Stimulated activated naive CD8-positive, alpha-beta T cell treated with anti-CD3 and anti-CD28 coated beads, Interleukin-15, amount 100 ng/mL, for 72 hours (primary cell): ENCODE measurements at places on chromosomes 6 and 20.
A peak's percentile ranks its signal among the peaks of the same experiment; 100 is the strongest.

DNA sequence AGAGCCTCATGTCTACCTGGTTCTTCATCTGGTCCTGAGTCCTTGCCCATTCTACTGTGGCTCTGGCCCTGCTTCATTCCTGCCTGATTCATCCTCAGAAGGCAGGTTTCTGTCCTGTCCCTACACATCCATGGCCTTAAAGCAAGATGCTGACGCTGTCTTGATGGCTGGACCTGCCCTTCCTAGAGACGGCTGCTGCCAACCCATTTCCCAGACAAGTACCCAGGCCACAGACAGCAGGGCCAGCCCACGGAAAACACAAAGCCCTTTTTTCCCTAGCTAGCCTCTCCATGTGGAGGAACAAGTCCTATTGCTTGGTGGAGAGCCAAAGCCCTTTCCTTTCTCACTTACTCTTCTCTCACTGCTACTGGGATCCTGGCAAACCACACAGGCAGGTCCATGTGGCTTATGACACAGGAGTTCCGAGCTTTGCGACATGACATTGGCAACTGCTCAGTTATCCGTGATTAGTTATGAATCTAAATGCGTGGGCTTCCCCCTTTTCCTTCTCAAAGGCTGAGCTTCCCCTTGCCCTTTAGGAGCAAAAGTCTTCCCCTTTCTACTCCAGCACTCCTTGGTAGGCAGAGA, 72.9 kb downstream of the SLC22A3 start:
- DNase-seq = no peak

GRCh38 chr6:42899871-42900270, 16.0 kb upstream of the PTCRA start:
- DNase-seq = no peak

DNA sequence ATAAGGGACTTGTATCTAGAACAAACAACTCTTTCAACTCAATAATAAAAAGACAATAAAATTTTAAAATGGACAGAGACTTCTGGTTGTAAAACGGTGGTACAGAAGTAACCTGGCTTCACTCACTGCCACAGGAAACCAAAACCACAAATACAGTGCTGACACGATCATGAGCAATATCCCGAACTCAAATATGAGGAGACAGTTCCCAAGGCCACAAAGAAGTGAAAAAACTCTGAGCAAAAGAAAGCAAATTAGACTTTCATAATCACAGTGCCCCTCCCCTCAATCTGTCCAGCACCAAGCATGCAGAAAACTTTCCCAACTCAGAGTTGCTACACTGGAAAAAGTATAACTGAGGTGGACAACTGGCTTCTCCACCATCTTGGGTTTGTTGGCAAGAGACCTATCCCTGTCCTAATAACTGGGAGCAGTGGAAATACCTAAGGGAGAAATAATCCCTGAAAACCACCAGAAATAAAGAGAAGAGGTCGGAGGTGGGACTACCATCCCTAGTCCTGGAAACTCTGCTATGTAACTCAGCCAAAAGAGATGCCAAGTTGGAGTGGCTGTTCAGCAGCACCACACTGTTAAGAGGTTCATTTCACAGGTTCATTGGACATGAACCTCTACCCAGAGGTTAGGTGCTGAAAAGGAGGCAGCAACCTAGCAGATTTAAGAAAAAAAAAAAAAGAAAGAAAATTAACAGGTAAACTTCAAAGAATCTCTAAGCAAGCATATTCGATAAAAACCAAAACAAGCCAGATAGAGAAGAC, 55.5 kb downstream of the REV3L start:
- peak; percentile 30 for DNase-seq

- no peak for DNase-seq
These were observed 74.7 kb upstream of the RUNX2 start for GRCh38 chr6:45253453-45253852.

DNA sequence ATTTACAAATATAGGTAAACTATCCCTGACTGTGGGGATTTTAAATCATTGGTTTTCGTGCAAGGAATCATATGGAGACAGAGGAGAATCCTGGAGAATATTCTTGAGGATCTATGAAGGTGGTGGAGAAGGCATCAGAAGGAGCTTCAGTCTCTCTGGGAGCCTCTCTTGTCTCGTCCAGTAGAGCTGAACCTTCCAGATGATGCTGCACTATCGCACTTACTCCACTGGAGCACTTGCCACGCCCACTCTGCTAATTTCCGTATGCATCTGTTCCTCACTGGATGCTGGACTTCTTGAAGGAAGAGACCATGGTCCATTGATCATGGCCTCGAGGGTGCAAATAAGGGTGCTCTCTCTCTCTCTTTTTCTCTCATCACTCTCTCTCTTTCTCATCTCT, 36.8 kb downstream of the C6orf118 start:
- no peak for DNase-seq

GRCh38 chr6:88952065-88952704, 11.2 kb downstream of the RNGTT start:
- no peak for DNase-seq

DNA sequence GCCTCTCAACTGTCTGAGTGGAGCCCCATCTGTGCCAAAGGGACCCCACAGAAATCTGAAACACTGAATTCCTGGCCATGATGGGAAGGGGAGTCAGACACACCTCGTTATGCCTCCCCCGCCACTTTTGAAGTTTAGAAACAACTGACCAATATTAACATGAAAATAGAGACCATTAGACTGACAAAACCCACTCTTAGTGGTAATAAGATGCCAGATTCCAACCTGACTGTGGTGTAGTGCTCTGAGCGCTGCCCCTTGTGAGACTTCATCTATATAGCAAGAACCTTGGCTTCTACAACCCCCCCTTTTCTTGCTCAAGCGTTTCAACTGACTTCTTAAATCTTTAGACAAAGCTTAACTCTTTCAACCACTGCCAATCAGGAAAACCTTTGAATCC, 46.1 kb upstream of the UNC93A start:
- no peak for DNase-seq

DNA sequence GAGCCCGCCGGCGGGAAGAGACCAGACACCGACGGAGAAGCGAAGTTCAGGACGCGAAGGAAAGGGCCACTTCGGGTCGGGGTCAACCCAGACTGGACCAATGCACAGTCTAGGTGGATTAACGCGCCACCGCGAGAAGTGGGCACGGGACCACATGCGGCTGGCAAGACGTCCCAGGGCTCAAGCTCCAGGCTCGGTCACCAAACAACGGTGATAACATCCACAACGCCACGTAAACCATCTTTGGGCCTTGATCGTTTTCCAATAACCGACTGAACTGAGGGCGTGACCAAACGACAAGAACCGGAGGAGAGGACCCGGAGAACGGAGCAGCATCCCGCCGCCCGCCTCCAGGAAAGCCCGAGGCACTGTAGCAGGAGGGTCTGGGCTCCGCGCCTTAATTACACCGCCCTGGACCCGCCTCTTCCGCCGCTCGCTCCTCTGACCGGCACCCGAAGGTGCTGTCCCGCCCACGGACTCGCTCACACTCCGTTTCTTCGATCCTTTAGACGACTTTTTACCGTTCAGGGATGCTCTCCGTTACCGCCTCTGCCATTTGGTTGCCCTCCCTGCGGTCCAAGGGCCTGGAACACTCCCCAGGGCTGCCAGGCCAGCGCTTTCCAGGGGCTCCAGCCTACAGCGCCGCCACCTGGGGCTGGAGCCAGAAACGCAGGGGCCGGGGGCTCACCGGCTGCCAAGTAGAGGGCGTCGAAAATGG, 44.1 kb downstream of the DPPA5 start:
- peak; percentile 59 for DNase-seq

DNA sequence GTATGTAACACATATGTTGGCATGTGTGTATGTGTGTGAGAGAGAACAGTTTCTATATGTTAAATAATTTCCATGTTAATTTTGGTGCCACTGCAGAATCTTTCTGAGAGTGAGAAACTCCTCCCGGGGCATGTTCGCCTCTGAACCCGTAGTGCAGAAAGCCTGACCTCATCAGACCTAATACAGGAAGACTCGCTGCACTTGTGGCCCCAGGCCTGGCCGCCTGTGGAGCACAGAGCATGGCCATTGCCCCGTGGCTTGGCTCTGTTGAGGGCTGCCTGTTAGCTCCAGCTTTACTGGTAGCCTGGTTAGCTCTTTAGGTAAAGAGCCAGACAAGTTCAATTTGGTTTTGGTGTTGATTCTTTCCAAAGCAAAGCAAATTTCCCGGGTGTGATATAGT, 25.5 kb downstream of the FARS2 start:
- DNase-seq = no peak

DNA sequence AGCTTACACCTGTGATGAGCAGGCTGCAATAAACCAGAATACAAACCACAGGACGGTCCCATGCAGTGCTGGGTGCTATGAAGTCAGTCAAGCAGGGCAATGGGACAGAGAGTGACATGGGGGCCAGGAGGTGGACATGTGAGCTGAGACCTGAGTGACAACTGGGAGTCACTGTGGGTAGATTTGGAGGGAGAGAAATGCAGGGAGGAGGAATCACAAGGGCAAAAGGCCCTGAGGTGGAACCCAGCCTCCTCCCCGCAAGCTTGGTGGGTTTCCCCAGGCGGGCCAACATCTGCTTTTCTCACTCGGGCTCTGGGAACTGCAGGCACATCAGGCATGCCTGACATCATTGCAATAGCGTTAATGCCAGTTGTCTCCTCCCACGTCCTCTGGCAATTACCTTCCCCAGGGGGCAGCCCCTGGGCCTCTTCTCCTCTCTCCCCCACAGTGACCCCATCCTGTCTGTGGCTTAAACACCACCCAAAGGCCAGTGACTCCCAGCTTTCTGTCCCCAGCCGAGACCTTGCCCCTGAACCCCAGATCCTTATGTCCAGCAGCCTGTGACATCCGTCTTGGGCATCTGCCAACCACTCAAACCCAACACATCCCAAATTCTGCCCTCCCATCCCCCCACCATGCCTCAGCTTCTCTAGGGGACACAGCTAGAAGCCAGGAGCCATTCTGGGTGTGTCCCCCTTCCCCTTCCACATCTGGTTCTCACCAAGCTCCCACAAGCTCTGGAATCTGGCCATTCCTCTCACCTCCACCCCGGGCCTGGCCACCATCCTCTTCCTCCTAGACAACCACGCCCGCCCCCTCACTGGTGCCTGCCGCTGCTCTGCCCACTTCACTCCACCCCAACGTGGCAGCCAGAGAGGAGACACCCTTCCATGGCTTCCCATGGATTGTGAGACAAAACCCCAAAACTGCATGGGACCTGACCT, 28.2 kb downstream of the PDRG1 start:
- DNase-seq = peak; percentile 51

- peak; percentile 42 for DNase-seq
These were observed at the start of gene EBF4 for GRCh38 chr20:2692036-2692885. EBF4 (plus strand) TSS chr20:2692780; CDS start chr20:2693646, 866 bp downstream.

- no peak for DNase-seq
These were observed 69.1 kb upstream of the SAMHD1 start for GRCh38 chr20:37020636-37021035.

- DNase-seq = no peak
These were observed 49.1 kb downstream of the LAMA2 start for GRCh38 chr6:128932061-128932460.

GRCh38 chr6:170292111-170292406, 1.2 kb upstream of the DLL1 start:
- no peak for DNase-seq

- DNase-seq = no peak
These were observed 16.8 kb downstream of the TREM1 start for GRCh38 chr6:41269716-41270115.

- peak; percentile 81 for DNase-seq
These were observed 209.8 kb upstream of the KCNQ5 start for GRCh38 chr6:72411872-72412708.

GRCh38 chr6:40809627-40810026, 222.5 kb upstream of the LRFN2 start:
- DNase-seq = no peak
